ENCODE measurements at places on chromosomes 13 and 19. TPM values are rescaled to one million over a fixed set of nuclear protein-coding genes. Genes with fewer than 3 reads are reported as not detected.

GRCh38 chr13:79369226-79369625 lies 36.8 kb downstream of the RBM26 start:
- no peak overlapping the region for H3K4me3 ChIP-seq
- H3K27ac ChIP-seq, result no peak overlapping the region
- peaks cover 77% of the 10 kb centered on the region for H3K36me3 ChIP-seq
- no peak for DNase-seq
- no peaks in the 10 kb centered on the region for H3K4me1 ChIP-seq

- H3K36me3 ChIP-seq, result no peaks in the 10 kb centered on the region
- H3K27ac ChIP-seq, result no peak overlapping the region
- H3K27me3 ChIP-seq, result no peaks in the 10 kb centered on the region
- H3K4me3 ChIP-seq, result no peak overlapping the region
These were observed 8.3 kb upstream of the DZIP1 start for GRCh38 chr13:95652821-95653220.

DNA sequence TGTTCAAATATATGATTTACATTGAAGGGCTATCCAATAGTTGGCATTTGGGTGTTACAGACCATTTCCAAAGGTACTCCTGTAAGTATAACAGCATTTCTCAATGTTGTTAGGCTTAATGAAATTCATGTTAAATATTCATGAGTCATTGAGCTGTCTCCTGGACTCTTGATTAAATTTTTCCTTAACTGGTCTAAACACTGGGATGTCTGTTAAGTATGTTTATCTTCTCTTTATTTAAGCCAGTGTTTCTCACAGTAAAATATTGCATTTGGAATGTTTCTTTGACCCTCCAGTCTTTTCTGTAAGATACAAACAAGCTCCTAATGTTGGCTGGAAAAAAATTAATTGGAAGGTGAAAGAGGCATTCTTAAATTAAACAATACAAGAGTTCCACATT lies 402.5 kb upstream of the HTR2A start:
- no peak for DNase-seq
- no peaks in the 10 kb centered on the region for H3K36me3 ChIP-seq
- H3K4me1 ChIP-seq, result no peaks in the 10 kb centered on the region
- no peak overlapping the region for H3K4me3 ChIP-seq
- no peaks in the 10 kb centered on the region for H3K27me3 ChIP-seq

DNA sequence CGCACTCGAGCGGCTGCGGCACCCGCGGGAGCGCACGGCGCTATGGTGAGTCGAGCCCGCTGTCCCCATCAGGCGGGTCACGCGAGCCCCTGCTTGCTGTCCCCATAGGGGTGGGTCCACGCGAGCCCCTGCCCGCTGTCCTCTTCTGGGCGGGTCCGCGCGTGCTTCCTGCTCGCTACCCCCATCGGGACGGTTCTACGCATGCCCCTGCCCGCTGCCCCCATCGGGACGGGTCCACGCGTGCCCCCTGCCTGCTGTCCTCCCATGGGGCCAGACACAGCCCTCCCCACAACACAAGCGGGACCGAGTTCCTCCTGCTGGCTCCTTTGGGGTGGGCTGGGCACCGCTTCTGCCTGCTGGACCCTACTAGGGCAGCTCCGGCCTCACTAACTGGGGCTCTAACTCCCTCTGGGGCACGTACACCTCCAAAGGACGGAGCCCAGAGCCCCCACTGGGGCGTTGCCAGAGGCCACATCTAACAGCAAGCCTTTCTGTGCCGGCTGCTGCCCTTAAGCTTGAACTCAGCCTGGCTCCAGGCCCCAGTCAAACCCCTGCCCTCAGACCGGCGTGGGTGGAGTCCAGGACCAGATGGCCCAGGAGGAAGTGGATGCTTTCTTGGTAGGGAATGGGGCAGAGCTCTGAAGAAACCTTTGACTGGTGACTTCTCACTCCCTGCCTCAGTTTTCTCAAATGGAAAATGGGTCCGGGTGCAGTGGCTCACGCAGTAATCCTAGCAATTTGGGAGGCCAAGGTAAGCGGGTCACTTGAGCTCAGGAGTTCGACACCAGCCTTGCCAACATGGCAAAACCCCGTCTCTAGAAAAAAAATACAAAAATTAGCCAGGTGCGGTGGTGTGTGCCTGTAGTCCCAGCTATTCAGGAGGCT lies 722 bp downstream of the COLGALT1 start:
- peak overlapping the region; percentile 83 for H3K27ac ChIP-seq
- H3K36me3 ChIP-seq, result peaks cover 8% of the 10 kb centered on the region
- peak overlapping the region; percentile 74 for H3K4me3 ChIP-seq
- no peaks in the 10 kb centered on the region for H3K27me3 ChIP-seq
- peaks cover 66% of the 10 kb centered on the region for H3K4me1 ChIP-seq

- peaks cover 31% of the 10 kb centered on the region for H3K4me1 ChIP-seq
- DNase-seq, result no peak
- H3K36me3 ChIP-seq, result no peaks in the 10 kb centered on the region
- H3K27me3 ChIP-seq, result no peaks in the 10 kb centered on the region
- H3K4me3 ChIP-seq, result peak overlapping the region; percentile 89
These were observed 647 bp upstream of the ELF1 start for GRCh38 chr13:41019578-41020347.

GRCh38 chr13:97295283-97296182 lies 73.4 kb downstream of the MBNL2 start:
- no peak overlapping the region for H3K27ac ChIP-seq
- DNase-seq, result no peak
- H3K4me1 ChIP-seq, result no peaks in the 10 kb centered on the region

GRCh38 chr19:9431475-9431874 lies 3.9 kb downstream of the ZNF266 start:
- no peaks in the 10 kb centered on the region for H3K27me3 ChIP-seq
- peaks cover 62% of the 10 kb centered on the region for H3K36me3 ChIP-seq
- no peak overlapping the region for H3K4me3 ChIP-seq
- peak; percentile 23 for DNase-seq

- DNase-seq, result no peak
- H3K4me3 ChIP-seq, result no peak overlapping the region
- no peaks in the 10 kb centered on the region for H3K36me3 ChIP-seq
- H3K27me3 ChIP-seq, result no peaks in the 10 kb centered on the region
These were observed 1034.7 kb downstream of the SLITRK1 start for GRCh38 chr13:82847595-82847994.

DNA sequence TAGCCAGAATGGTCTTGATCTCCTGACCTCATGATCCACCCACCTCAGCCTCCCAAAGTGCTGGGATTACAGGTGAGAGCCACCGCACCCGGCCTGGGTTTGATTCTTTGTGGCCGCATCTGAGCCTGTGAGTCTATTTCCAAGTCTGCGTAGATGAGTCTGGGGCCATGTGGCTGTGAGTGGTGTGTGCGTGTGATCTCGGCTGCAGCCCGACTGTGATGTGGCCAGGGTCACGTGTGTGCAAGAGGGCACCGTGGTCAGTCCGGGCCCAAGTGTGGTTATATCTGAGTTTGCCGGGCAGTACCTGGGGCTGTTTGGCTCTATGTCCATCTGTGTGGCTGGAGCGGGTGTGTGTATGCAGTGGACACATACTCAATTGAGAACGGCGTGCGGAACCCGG lies 5.4 kb downstream of the MEIS3 start:
- H3K27me3 ChIP-seq, result peaks cover 21% of the 10 kb centered on the region
- no peaks in the 10 kb centered on the region for H3K4me1 ChIP-seq
- no peak for DNase-seq
- H3K27ac ChIP-seq, result no peak overlapping the region
- no peaks in the 10 kb centered on the region for H3K36me3 ChIP-seq

DNA sequence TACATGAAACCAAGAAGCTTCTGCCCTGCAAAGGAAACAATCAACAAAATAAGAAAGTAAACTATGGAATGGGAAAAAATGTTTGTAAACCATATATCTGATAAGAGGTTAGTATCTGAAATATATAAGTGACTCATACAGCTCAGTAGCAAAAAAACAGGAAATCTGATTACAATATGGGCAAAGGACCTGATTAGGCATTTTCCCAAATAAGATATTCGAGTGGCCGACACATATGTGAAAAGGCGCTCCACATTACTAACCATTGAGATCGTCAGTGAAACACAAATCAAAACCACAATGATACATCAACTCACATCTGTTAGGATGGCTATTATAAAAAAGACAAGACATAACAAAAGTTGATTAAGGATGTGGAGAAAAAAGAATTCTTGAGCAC lies 2818.6 kb upstream of the PCDH20 start:
- no peak overlapping the region for H3K27ac ChIP-seq
- H3K27me3 ChIP-seq, result no peaks in the 10 kb centered on the region
- no peaks in the 10 kb centered on the region for H3K4me1 ChIP-seq
- DNase-seq, result no peak
- H3K4me3 ChIP-seq, result no peak overlapping the region

DNA sequence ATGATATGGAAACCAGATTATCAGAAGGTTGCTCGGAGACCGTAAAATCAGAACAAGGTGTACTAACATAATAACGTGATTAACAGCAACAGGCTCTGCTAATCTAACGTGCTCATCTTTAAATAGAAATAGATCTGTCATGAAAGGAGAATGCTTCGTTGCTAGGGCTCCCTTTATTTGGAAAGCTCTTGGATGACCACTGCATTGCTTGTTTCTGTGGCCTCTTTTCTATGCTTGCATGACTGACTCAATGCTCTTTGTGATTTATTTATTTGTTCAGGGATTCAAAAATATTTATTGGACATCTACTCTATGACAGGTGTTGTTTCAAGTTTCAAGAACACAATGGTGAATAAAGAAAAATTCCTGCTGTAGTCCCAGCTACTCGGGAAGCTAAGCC lies 22.3 kb upstream of the ZDHHC20 start:
- no peaks in the 10 kb centered on the region for H3K36me3 ChIP-seq
- H3K27me3 ChIP-seq, result no peaks in the 10 kb centered on the region
- H3K27ac ChIP-seq, result no peak overlapping the region
- no peak for DNase-seq
- H3K4me1 ChIP-seq, result peaks cover 12% of the 10 kb centered on the region

DNA sequence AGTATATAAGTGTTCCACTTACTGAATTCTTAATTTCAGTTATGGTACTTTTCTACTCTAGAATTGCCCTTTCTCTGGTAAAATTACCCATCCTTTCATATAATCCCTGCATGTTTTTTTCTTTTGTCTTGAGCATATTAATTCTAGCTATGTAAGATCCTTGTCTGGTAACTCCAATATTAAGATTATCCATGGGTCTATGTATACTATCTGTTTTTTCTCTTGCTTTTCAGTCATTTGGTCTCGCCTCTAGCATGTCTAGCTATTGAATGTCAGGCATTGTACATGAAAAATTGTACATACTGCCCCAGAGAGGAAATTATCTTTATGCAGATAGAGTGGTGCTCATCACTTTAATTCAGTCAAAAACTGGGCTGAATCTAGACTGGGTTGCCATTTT lies 50.4 kb upstream of the CALM3 start:
- H3K4me1 ChIP-seq, result peaks cover 50% of the 10 kb centered on the region
- H3K27me3 ChIP-seq, result no peaks in the 10 kb centered on the region
- peak overlapping the region; percentile 19 for H3K4me3 ChIP-seq
- no peak for DNase-seq
- no peak overlapping the region for H3K27ac ChIP-seq

GRCh38 chr13:77863144-77863543 lies 55.5 kb downstream of the EDNRB start:
- H3K4me3 ChIP-seq, result no peak overlapping the region
- no peaks in the 10 kb centered on the region for H3K36me3 ChIP-seq

DNA sequence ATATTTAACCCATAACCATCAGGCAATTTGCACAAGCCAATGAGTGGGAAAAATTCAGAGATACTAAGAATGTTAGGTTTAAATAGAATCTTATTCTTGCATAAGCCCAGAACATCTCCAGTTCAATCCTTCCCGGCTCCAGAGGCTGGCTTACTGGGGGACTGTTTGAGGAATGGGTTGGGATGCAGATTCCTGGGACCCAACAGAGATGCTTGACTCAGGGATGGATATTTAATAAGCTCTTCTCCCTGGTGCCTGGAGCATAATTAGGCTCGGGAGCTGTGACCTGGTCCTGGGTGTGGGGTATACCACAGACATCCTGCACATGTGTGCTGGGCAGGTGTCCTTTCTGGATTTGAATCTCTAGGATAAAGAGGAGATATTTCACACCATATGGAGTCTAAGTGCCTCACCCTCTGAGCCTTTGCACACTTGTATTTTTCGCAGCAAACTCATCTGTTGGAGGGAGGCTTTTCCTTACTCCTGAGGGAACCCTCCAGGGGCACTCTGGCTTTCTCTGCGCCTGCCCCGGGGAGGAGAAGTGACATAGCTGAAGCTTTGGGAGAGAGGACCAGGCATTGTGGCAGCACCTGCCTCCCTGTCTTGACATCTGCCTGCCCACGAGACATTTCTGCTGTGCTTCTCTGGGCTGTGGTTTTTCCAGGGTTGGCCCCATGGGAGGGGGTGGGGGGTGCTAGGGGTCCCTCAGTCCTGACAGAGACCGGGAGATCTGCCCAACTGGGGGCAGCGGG lies 36.1 kb upstream of the ANKRD10 start:
- H3K36me3 ChIP-seq, result no peaks in the 10 kb centered on the region
- peaks cover 4% of the 10 kb centered on the region for H3K4me1 ChIP-seq
- no peak for DNase-seq
- H3K27ac ChIP-seq, result no peak overlapping the region

DNA sequence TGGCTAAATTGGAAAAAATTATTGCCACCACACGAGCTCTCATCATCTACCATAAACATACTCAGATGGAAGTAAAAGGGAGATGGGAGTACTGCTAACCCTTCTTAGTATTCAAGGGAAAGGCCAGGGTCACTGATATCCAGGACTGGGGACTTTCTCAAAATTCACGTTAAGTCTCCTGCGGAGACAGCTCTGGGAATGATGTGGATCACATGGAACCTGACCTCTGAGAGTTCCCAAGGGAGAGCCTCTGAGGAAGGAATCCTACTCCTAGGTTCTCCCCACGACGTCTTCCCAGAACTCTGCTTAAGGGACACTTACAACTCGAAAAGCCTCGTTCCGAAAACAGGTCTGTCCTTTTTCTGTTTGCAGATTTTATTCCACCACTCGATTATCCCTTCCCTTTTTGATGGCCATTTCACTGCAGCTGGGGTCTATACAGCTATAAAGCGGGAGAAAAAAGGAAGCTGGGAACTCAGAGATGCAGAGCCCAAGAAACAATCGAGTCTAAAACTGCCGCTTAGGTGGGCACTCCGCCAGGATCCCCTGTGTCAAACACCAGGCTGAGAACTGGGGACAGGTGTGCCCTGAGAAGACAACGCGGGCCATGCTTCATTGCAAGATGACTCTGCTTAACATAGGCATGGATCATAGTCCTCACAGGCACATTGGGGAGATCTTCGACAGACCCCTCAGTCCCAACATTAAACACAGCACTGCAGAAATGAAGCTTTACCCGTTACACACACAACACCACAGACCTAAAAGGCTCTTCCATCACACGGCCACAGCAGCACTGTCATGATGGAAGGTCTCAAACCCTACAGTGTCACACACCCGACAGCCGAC lies 823 bp upstream of the ZNF567 start:
- H3K27ac ChIP-seq, result no peak overlapping the region
- no peak for DNase-seq
- no peaks in the 10 kb centered on the region for H3K27me3 ChIP-seq
- peak overlapping the region; percentile 92 for H3K4me3 ChIP-seq
- peaks cover 41% of the 10 kb centered on the region for H3K36me3 ChIP-seq

- DNase-seq, result no peak
- H3K4me3 ChIP-seq, result no peak overlapping the region
- H3K27ac ChIP-seq, result no peak overlapping the region
- no peaks in the 10 kb centered on the region for H3K4me1 ChIP-seq
- H3K27me3 ChIP-seq, result no peaks in the 10 kb centered on the region
These were observed 213.0 kb downstream of the ZIC5 start for GRCh38 chr13:99758460-99759162.

The ZNF729 gene
- not detected for polyA plus RNA-seq

The GRIK5 gene
- not detected for polyA plus RNA-seq

The COX7A1 gene
- polyA plus RNA-seq, result not detected

The MAP4K1 gene
- polyA plus RNA-seq, result 22.4 TPM

The POLR1D gene
- 122 TPM for polyA plus RNA-seq

The PMIS2 gene
- polyA plus RNA-seq, result not detected

The KCNN1 gene
- polyA plus RNA-seq, result not detected

Data from CD14-positive monocyte (primary cell).